ENCODE measurements at places on chromosomes 2 and 18.

DNA sequence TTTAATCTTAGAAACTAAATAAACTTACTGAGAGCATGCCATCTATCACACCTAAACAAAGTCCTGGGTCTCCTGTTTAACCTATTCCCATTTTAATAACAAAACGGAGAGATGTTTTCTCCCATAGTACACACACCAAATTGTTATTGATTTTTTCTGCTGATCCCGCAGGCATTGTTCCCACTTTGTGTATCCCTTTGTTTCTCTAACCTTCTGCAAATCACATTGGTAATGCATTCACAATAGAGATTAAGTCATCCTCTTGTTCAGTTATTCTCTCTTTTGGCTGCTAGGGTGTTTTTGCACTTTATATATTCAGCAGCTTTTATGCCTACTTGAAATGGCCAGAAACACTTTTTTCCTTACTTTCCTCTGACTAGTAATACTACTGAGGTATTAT lies 1071.9 kb upstream of the CDH2 start:
- no peak for DNase-seq

DNA sequence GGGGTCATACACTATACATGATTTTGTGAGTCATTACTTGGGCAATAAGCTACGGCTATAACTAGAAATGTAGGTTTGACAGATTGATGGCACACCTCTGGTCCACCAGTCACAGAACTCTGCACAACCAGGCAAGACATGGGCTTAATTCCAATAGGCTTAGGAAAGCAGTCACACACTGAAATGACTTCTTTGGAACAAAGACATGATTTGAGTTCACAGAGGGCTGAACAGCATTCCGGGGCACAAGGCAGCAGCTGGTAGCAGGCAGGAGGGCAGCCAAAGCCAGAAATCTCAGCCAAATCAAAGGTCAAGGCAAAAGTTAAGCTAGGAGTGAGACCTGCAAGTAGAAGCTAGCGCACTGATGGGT lies 27.4 kb downstream of the FABP1 start:
- DNase-seq: no peak

DNA sequence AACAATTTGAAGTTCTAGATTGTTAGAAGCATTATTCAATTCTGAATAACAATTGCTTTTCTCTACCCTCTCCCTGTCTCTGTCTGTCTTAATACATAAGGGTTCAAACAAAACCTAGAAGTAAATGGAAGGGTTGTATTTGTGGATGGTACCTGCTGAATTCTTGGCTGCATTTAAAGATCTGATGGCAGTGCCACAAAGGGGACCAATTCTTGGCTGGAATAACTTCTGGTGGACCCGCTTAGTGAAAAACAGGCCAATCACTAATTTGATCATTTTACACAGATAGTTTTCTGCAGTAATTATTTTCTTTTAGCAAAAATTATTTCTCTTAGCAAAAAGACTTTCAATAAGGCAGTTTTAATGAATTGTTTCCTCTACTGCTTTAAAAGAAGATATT lies 353.5 kb downstream of the MYCN start:
- no peak for DNase-seq

DNA sequence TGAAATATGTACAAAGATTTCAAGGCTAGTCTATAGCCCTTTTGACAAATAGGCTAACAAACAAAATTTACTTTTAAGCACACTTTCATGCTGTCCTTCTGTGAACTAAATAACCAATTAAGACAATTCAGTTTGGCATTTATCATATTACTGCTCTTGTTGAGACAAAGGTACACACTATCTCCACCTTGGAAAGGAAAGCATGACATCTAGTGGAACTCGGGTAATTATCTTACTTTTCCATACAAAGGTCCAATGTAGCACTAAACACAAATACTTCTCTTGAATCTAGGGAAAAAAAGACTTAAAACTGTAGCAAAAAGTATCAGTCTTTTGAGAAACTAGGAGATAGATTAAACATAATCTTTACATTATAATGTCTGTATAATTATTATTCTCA lies 125.0 kb upstream of the CD226 start:
- DNase-seq: no peak

DNA sequence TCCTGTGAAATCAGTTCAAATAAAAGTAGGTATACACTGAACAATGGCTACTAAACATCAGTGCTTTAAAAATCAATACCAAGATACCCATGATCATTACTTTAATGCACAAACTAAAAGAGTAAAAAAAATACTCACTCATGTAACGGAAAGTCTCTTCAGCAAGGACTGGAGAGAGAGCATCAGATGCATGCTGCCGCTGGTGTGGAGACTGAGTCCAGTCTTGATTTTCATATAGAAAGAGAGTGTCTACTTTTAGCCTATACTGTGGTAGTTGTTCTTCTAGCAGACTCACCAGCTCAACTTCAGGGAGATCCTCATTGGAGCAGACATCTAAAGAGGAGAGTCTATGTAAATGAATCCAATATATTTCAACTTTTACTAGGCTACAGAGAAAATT lies 44.0 kb downstream of the TRAK2 start:
- no peak for DNase-seq

GRCh38 chr18:23992941-23993280 lies 21.6 kb upstream of the TTC39C start:
- DNase-seq: no peak

GRCh38 chr2:128602038-128602698 lies 283.5 kb upstream of the HS6ST1 start:
- no peak for DNase-seq

DNA sequence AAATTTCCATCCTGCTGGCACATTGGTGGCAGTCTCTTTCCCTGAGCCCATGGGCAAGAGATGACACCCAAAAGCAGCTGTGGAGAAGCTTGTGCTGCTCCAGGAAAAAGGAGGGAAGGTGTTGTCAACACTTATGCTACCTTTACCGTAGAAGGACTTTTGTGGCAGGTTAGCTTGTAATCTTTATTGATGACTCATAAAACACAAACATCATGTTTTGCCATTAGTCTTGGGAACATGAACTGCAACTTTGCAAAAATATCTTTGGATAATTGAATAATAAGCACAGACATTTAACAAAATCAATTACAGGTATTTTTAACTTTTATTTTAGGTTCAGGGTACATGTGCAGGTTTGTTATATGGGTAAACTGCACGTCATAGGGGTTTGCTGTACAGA lies 33.4 kb downstream of the DRC1 start:
- no peak for DNase-seq

DNA sequence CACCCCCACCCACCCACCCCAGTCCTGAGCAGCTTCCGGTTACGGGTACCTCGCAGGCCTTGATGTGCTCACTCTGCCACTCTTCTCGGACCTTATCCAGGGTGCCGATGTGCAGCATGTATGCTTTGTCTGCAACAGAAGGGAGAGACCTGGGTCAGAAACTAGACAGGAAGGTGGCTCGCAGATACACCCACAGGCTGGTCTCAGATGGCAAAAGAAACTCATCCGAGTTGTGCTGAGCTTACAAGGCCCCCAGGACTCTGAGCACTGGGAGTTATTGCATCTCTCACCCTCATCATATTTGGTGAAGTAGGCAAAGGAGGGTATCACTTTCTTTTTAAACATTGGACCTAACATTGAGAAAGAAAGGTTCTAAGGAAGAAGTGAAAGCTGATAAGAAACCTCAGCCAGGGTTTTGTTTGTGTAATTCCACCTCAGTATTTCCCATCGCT lies 30.6 kb upstream of the EPG5 start:
- DNase-seq: no peak

GRCh38 chr18:11146947-11147345 lies 2.4 kb downstream of the PIEZO2 start:
- no peak for DNase-seq
